Esophagus squamous epithelium (tissue), 5 donors: ENCODE measurements at places on chromosomes 7 and 10. TPM values are rescaled to one million over a fixed set of nuclear protein-coding genes. Genes with fewer than 3 reads are reported as not detected.

The CLEC2L gene
- total RNA-seq, result not detected

DNA sequence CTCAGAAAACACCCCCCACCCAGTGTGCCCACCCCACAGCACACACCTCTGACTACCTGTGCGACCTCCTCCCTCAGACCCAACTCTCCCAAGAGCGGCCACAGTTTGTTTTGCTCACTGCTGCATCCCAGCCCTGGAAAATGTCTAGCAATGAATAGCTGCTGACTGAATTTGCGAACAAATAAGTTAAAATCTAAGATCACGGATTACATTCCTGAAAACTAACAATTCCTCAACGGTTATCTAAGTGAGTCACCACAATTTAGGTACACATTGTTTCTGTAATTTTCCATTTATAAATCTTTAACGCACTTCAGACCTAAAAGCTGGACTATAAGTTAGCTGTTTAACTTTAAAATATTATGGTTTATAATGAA is 235.2 kb downstream of the ZMYND11 start:
- no peak for DNase-seq

The AP5Z1 gene
- 32.8 TPM for total RNA-seq

GRCh38 chr10:113846036-113846435 is 7.8 kb downstream of the DCLRE1A start:
- no peak for DNase-seq

DNA sequence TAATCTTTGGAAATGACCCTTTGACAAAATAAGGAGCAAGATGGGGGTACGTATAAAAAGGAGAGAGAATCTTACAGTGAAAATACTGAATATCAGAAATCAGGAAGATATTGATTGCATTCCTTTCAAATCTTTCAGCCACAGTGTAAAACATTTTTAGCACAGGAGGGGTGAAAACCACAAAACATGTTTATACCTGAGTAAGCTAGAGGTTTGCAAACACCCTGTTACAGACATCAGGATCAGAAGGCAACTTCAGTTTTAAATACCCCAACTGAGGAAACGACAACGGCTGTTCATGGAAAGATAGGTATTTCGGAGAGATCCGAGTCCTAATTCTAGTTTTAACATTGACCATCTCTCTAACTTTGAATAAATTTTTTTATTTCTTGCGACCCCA is 69.1 kb upstream of the ITGB1 start:
- DNase-seq, result no peak

DNA sequence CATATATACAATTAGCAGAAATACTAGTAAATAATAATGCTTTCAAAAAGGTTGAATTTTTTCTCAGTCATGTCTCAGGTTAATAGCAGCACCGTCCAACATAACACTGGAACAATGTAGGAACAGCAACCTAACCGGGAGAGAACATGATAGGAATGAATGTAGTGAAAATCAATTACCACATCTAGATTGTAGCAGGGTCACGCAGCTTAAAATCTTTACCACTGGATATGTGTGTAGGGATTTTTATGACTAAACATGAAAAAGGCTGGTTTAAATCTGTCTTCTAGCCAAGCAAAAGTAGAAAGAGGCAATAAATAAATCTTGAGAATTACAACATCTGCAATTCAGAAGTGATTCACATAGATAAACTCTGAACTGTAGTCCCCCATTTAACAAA is 326.0 kb downstream of the DGKB start:
- DNase-seq, result no peak

GRCh38 chr7:120412139-120413050 is 139.4 kb downstream of the KCND2 start:
- DNase-seq, result no peak

DNA sequence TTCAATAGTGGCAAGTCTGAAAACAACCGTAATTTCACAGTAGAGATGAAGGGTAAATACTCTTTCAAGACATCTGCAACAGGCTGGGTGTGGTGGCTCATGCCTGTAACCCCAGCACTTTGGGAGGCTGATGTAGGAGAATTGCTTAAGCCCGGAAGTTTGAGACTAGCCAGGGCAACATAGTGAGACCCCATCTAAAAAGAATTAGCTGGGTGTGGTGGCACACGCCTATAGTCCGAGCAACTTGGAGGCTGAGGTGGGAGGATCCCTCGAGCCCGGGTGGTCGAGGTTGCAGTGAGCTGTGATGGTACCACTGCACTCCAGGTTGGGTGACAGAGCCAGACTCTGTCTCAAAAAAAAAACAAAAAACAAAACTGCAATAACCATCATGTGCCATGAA is 71.8 kb downstream of the PFKFB3 start:
- DNase-seq, result no peak

DNA sequence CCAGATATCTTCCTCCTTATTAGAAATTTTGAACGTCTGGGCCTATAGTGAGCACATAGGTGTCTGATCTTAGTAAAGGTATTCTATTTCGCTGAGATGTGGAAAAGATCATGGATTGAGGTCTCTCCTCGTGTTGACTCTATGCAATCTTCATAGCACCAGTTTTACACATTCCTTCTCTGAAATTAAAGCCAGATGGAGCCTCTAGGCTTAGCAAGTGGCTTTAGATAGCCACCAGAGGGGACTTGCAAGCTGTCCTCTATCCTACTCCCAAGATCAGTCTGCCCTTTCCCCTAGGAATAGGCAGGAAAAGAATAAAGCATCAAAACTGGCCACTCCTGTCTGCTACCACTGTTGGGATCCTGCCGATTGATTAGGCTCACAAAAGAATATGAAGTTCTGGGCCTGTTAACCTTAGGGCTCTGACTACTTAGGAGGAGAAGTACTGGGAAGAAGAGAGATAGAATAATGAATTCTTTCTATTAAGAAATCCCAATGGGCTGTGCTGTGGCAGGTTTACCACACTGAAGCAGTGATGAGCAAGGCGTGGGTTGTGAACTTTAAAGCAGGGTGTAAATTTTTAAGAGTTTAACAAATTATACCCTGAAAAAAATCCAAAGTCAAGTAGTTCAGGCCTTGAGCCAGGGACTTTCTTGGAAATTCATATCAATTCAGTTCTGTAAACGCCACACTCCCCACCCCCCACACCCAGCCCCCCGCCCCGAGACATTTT is 2.2 kb upstream of the STRIP2 start:
- DNase-seq, result no peak

The ARHGEF5 gene
- 59.3 TPM for total RNA-seq

DNA sequence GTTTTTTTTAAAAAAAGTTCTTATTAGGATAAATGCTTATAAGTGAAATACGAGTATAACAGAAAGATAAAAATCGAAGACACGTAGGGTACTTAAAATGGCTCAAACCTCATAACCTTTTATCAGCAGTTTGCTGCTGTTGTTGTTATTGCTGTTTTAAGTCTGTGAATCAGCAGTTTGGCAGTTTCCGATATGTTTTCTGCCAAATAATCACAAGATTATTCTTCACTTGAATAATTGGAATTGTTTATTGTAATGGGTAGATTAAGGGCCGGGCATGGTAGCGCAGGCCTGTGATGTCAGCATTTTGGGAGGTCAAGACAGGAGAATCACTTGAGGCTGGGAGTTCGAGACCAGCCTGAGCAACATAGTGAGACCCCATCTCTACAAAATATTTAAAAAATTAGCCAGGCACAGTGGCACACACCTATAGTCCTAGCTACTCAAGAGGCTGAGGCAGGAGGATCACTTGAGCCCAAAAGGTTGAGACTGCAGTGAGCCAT is 177.6 kb downstream of the VTI1A start:
- DNase-seq, result no peak

DNA sequence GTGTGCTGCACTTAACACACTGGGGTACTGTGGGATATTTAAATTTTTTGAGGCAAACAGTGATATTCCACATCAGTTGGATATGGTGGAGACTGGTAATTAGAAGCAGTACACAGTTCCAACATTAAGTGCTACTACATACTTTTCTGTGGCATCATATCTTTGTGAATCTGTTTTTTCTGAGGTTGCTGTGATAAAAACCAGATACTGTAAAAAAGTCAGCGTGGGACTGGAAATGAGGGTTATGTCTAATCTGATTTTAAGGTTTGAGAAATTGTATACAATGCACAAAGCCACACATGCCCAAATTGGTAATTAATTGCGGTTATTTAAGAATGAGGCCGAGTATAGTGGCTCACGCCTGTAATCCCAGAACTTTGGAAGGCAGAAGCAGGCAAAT is 41.2 kb downstream of the TBC1D12 start:
- no peak for DNase-seq

The AEBP1 gene
- total RNA-seq, result 7.7 TPM
